ENCODE measurements at places on chromosomes 16 and 17.

- H3K27ac ChIP-seq = peak overlapping the region; percentile 76
- H3K36me3 ChIP-seq = peaks cover 16% of the 10 kb centered on the region
- no peak for DNase-seq
- no peak overlapping the region for H3K4me3 ChIP-seq
- H3K27me3 ChIP-seq = no peaks in the 10 kb centered on the region
- peaks cover 24% of the 10 kb centered on the region for H3K4me1 ChIP-seq
These were observed 10.8 kb upstream of the P2RX1 start for GRCh38 chr17:3926860-3927627.

DNA sequence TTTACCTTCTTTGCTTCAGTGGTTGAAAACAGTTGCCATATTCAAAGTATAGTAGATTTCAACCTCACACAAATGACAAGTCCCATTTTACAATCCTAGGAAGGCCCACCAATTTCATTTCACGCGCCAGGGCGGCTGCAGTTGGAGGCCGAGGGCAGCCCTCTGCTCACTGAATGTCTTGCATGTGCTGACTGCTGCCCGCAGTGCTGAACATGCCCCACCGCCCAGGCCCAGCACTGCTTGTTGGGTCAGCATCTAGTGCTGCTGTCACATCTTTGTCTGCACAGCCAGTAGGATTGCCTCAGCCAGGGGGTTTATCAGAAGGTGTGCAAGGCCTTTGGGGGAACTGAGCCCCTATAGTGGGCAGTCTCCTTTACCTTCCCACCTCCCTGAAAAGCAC is 11.5 kb downstream of the SMCR8 start:
- no peak overlapping the region for H3K4me3 ChIP-seq
- no peaks in the 10 kb centered on the region for H3K27me3 ChIP-seq
- peaks cover 19% of the 10 kb centered on the region for H3K36me3 ChIP-seq
- no peak for DNase-seq
- H3K4me1 ChIP-seq = peaks cover 11% of the 10 kb centered on the region
- H3K27ac ChIP-seq = peak overlapping the region; percentile 45

GRCh38 chr17:75440738-75441448 is 15.5 kb upstream of the TMEM94 start:
- H3K4me3 ChIP-seq = no peak overlapping the region
- no peak for DNase-seq

GRCh38 chr17:39573447-39574298 is 34.0 kb downstream of the NEUROD2 start:
- DNase-seq = no peak
- H3K27me3 ChIP-seq = peaks cover 6% of the 10 kb centered on the region
- peaks cover 14% of the 10 kb centered on the region for H3K36me3 ChIP-seq

DNA sequence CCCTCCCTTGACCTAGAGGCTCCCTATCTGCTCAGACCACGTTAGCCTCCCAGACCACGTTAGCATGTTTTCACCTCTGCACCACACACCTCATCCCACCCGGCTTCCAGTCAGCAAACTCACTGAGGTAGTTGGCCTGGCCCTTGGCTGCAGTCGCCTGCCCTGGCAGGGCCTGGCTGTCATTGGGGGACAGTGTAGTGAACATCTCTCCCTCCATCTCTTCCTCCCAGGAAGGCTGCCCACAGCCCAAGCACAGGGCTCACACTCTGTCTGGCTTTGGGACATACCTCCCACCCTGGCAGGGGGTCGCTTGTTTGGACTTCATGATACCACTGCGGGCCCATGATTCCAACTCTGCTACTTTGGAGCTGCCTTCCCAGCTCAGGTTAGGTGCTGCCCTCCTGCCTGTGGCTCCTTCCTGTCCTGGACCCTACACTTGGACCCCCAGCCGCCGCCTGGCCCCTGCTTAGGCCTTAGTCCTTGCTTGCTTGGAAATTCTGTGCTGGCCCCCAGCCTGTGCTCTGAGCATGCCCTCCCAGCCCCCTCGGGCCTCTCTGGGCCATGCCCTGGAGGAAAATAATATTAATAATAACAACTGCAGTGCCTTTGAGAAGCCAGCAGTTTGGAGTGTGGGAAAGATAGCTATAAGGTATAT is 167.7 kb downstream of the COPRS start:
- H3K36me3 ChIP-seq = no peaks in the 10 kb centered on the region
- H3K27me3 ChIP-seq = peaks cover 1% of the 10 kb centered on the region
- DNase-seq = no peak
- H3K4me3 ChIP-seq = no peak overlapping the region
- H3K4me1 ChIP-seq = no peaks in the 10 kb centered on the region
- H3K27ac ChIP-seq = no peak overlapping the region

GRCh38 chr16:82852388-82853008 is 225.7 kb downstream of the CDH13 start:
- H3K27ac ChIP-seq = no peak overlapping the region
- H3K36me3 ChIP-seq = no peaks in the 10 kb centered on the region
- DNase-seq = no peak
- H3K4me1 ChIP-seq = no peaks in the 10 kb centered on the region
- no peak overlapping the region for H3K4me3 ChIP-seq

GRCh38 chr17:39599665-39600231 is 8.0 kb downstream of the NEUROD2 start:
- no peak for DNase-seq
- H3K4me3 ChIP-seq = peak overlapping the region; percentile 2
- H3K36me3 ChIP-seq = no peaks in the 10 kb centered on the region
- H3K27me3 ChIP-seq = peaks cover 41% of the 10 kb centered on the region
- peak overlapping the region; percentile 38 for H3K27ac ChIP-seq
- H3K4me1 ChIP-seq = peaks cover 20% of the 10 kb centered on the region

GRCh38 chr16:67528222-67528869 is at the start of gene RIPOR1:
RIPOR1 (plus strand) TSS chr16:67528829; CDS start chr16:67538447, 9,618 bp downstream.
- H3K4me1 ChIP-seq = peaks cover 55% of the 10 kb centered on the region
- peaks cover 11% of the 10 kb centered on the region for H3K36me3 ChIP-seq
- peak within 1 kb of the TSS; percentile 90 for H3K27ac ChIP-seq
- no peaks in the 10 kb centered on the region for H3K27me3 ChIP-seq
- no peak for DNase-seq

Measured in memory B cell (primary cell).